ENCODE measurements at places on chromosomes 3 and 15.

GRCh38 chr3:15205482-15205933, 538 bp upstream of the CAPN7 start:
- no peak for DNase-seq

DNA sequence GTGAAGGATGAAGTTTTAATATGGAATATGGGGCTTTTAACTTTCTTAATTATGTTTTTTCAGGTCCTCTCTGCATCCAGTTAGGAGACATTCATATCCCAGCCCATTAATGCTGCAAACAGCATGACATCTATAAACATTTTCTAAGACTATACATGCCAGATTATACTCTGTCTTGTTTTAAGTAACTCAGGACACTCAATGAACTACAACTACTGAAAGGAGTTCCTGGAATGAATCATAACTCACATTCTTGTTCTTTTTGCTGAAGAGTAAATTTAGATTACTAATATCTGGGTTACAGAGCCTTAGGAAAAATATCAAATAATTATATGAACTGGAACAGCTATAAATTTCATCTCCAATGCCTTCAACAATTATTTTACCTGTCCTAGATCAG, 167.4 kb downstream of the STAG1 start:
- no peak for DNase-seq

DNA sequence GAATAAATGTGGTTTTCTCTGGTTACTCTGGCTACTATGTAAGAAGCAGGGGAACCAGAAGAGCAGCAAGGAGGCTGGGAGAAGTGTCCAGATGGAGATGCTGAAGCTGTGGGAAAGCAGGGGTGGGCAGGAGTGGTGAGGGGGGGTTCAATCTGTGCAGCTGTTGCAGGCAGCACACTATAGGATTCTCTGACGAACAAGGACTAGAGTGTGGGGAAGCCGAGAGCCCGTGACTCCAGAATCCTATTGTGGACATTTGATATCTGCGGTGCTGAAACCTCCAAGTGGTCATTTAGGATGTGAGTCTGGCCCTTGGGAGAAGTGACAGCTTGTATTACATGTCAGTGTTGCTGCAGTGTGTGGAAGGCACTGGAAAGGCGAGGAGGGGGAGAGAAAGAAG, 60.5 kb downstream of the GABRB3 start:
- no peak for DNase-seq

DNA sequence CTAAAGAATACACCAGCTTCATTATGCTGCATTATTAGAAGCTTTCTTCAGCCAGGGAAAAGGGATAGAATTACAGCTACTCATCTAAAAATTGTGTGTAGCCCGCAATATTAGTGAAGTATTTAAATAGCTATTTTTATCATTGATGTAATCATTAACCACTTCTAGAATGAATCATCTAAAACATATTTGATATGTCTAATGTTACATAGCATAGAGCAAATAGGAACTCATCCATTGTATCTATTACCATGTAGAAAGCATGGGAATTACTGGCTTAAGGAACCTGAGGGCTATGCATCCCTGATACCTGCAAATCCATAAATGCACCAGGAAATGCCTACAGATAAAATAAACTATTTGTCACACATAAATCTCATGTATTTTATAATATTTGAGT, 54.5 kb upstream of the VGLL3 start:
- DNase-seq: no peak

DNA sequence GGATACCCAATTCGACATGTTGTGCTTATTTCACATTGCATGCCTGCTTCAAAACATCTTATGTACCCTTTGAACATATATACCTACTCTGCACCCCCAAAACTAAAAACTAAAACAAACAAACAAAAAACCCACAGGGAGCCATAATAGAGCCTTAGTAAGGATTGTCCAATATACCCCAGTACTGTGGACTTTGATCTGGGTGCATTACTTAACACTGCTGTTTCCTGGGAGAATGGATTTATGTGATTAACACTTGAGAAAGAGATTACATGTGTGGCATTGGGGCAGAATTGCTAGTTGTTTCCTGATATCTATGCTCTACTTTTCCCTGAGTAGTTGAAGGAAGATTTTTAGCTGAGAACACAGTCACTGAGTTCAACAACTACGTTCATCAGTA, 583.4 kb upstream of the ROBO1 start:
- DNase-seq: no peak

DNA sequence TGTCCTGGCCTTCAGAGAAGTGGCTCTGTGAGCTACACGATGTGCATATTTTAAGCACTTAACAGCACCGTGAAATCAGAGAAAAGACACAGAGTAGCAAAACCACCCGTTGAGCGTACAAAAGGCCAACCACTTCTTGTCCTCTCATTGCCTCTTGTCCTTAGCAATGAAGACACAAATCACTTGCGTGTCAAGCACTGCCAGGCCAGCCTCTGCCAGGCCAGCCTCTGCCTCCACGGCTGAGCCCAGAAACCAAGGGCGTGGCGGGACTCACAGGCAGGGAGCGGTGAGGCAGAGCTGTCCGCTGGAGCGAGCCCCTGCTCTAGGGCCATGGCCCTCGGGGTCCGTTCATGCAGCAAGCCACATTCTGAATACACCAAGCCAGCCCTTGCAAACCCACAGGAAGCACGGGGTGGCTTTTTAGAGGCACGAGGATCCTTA, 4.0 kb downstream of the MUC4 start:
- no peak for DNase-seq

DNA sequence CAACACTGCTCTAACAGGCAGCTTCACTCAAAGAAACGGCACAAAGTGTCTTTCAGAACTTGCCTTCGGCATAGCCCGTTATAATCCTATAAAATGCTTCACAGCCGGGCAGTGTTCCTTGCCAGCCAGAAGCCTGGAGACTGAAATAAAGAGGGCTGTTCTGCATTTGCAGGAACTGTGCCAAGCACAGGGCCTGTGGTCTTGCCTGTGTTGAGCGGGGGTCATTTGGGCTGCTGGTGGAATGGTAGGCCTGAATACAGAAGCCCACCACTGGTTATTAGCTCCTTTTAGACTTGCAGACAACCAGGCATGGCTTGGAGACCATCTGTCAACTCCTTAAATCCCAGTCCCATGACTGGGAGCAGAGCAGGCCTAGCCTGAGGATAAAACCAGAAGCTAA, 4.7 kb upstream of the ARHGEF3 start:
- no peak for DNase-seq

GRCh38 chr3:145849115-145849514, 311.9 kb downstream of the PLOD2 start:
- DNase-seq: no peak

DNA sequence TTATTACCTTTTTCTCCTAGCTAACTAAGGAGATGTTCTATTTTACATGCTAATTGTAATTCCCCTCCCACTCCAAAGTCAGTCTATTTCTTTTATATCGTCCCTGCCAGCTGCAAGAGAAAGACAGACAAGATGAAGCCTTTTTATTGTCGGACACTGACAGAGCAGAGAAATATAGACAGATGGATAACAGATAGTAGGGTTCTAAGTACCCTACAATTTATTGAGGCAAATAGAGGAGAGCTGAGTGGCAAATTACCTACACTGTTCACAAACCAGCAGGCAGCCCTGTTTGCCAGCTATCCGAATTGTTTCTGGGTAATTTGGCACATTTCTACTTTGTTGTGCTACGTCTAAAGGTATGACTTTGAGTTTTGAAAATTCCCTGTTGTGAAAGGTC, 392.3 kb upstream of the ZNF717 start:
- DNase-seq: no peak

DNA sequence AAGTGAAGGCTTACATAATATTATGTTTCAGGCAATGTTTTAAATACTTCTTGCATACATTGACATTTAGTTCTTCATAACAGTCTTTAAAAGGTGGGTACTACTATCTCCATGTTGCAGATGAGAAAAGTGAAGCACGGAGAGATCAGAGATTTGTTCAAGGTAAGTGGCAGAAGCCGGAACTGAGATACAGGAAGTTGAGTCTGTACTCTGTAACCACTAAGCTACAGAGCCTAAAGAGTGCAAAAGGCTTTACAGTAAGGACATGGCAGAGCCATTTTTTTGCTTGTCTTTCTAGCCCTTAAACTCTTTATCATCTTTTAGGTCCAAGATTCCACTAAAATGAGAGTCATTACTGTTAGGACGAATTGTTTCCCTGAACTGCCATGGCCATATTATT, 186.5 kb upstream of the PEX5L start:
- DNase-seq: no peak

DNA sequence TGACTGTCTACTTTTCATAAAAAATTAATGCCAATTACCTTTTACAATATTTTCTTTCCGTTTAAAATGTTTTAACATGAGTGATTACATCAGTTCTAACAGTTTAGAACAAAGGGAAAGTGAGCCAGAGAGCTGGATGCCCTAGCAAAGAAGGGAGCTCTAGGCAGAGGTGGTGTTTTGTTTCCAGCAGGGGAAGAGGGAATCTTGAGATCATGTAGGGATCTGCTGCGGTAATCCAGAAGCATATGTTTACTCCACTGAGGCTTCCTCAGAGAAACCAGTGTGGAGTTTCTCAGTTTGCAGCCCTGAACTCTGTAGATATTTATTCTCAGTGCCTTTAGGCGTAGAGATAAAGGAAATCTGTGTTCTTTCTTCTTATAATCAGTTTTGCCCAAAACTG, 399.3 kb downstream of the NLGN1 start:
- no peak for DNase-seq

GRCh38 chr15:60074181-60074885, 70.2 kb downstream of the FOXB1 start:
- DNase-seq: no peak

DNA sequence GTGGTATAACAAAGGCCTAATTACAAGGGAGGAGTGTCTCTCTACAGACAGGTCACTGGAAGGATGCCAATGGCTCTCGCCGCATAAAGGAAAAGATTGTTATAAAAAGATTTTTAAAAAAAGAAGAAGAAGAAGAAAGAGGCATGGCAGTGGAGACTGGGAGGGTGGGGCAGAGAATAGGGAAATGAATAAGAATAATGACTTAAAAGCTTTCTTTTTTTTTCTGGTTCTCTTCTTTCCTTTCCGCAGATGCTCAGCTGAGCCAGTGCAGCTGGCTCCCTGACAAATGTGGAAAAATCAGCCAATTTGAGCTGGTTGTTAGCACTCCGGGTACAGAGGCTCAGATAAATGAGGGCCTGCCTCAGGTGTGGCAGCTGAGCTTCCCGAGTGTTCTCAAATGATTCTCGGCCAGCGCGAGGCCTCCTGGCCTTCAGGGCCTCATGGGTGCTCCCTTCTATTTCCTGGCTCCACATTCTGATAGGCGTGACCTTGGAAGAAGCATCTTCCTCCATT, 234.1 kb downstream of the RORA start:
- DNase-seq: no peak

- no peak for DNase-seq
Measured at GRCh38 chr15:57312318-57313133, 63.8 kb upstream of the CGNL1 start.

DNA sequence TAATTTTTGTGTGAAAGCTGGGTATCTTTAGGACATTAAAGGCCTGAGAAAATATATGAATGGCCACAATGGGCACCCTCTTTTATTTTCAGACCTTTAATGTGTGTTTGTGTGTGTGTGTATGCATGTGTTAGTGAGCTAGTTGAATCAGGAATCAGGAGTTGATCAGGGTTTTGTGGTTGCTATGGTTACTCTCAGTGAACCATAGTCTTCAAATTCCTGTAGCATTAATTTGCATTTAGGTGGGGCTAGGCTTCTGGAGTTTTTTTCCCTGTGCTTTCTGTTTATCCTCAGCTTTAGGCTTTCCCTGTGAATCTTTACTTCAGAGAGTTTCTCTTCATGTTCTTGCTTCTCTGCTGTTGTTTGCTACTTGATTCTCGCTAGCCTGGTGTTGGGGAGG, 122.0 kb upstream of the ONECUT1 start:
- no peak for DNase-seq

- no peak for DNase-seq
Measured at GRCh38 chr3:65026151-65026550, 338.4 kb upstream of the ADAMTS9 start.

- no peak for DNase-seq
Measured at GRCh38 chr3:49717959-49718857, 1.3 kb downstream of the AMIGO3 start.

DNA sequence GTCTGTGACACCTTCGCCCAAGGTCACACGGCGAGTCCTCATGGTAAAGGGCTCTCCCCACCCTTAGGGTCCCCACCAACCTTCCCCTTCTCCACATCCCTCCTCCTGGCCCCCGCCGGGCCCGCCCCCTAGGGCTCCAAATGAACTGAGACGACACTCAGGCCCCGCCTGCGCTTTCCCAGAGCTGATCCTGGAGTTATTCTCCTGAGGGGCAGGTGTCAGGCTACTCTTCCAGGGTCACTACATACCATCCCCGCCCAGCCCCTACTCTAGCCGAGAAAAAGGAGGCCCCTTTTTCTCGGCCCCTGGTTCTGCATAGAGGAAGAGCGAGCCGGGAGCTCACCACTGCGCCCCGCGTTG, 292 bp downstream of the USP4 start:
- no peak for DNase-seq

GRCh38 chr3:186841620-186842019, 890 bp upstream of the ADIPOQ start:
- DNase-seq: no peak

GRCh38 chr3:9779721-9780457, 10.1 kb upstream of the CAMK1 start:
- DNase-seq: no peak

DNA sequence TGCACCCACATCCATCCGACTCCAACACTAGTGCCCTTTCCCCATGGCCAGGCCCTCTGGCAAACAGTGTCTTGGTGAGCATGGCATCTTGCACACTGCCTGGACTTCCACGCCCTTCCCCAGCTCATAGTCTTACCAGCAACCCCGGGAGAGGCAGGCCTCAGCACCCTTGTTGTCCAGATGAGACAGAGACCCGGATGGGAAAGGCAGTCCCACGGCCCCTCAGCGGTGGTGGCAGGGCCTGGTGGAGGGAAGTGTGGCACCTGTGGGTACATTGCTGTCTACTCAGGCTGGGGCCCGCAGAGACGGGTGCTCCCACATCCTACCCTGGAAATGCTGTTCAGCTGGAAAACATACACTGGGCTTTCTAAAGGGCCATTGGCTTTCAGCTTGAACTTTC, 28.4 kb downstream of the HDAC11 start:
- no peak for DNase-seq

Data from AG09309 (cell line).